ENCODE measurements at places on chromosomes 7 and 10. TPM values are rescaled to one million over a fixed set of nuclear protein-coding genes. Genes with fewer than 3 reads are reported as not detected.

DNA sequence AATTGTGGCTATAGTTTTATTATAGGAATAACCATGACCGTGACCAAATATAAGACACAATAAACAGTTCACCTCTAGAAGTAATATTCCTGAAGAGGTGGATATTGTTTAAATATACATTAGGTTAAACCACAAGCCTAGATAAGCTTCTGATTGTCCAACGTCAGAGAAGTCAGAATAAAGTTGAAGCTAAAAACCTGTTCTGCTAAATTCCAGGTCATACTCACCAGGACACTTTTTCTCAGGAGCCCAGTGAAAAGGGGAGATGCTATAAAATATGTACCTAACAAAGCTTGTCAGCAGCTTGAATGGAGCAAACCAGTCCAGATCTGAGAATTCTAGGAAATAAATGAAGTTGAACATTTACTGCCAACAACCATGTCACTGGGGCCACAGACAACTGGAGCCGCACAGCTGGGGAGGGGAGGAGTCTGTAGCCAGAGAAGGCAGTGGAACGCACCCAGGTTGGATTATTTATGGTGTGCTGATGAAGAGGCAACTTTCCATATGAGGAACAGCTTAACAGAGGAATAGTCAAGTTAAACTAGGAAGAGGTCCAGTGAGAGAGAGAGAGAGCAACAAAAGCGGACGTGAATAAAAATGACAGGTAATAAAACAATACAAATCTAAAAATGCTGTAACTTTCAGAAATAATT lies 191.1 kb downstream of the ZNF438 start:
- DNase-seq, result no peak

VAX1 gene
- total RNA-seq, result not detected

DNA sequence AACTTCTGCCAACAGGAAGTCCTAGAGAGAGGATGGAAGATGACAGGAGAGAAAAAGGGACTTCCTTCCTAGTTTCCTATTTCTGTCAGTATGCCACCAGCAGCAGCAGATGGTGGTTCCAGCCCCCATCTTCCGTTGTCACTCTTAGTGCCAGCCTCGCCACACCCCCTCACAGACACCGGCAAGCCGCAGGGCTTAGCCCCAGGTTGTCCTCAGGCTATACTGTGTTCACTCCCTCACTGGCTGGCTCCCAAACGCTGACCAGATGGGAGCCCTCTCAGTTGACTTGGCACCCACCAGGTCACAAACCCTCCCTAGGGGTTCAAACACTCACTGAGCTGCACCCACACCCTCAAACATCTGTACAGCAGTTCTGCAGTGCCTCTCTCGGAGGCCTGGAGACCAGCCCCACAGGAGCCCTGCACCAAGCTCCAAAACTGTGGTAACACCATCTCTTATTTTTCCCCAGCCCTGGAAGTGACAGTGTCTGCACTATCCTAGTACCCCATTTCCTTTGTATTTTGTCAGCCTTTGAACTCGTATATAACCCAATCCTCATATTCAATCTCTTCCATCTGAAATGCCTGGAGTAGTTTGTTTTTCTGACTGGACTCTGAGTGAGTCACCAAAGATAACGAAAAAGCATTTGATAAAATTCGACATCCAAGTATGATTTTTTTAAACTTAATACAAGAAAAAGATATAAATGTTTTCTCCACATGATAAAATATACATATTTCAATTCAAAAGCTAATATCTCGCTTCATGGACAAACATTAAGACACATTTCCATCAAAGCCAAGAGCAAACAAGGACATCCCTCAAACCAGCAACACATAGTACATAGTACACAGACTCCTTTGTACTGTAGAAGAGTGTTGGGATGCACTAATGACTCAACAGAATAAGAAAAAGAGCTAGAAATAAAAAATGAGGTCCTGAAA lies 34.5 kb downstream of the SMURF1 start:
- DNase-seq, result no peak

DNA sequence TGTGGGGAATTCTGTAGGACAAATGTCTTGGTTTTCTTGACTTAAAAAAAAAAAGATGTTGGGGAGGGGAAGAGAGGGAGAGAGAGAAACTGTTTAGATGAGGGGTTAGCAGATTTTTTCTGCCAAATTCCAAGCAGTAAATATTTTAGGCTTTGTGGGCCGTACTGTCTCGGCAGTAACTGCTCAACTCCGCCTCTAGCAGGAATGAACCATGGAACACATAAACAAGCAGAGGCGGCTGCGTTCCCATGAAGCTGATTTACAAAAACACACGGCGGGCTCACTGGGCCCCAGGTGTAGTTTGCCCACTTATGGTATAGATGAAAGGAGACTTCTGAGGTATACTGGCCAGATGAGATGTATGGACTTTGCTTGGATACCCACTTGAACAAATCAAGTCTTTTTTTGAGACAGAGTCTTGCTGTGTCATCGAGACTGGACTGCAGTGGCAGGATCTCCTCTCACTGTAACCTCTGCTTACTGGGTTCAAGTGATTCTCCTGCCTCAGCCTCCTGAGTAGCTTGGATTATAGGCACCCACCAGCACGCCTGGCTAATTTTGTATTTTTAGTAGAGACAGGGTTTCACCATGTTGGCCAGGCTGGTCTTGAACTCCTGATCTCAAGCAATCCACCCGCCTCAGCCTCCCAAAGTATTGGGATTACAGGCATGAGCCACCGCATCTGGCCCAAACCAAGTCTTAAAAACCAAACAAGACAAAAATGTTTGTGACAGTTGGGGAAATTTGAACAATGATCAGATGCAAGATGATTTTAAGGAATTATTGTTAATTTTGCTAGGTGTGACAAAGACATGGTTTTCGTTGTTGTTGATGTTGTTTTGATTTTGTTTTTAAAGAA lies 9.7 kb upstream of the ADAMTS14 start:
- no peak for DNase-seq

GRCh38 chr7:3634396-3634795 lies 333.3 kb downstream of the SDK1 start:
- no peak for DNase-seq

TMEM273 gene
- 17.9 TPM for total RNA-seq

TRIM50 gene
- not detected for total RNA-seq

MSS51 gene
- total RNA-seq, result 1.5 TPM

GRCh38 chr10:96236090-96236478 lies 35.3 kb downstream of the BLNK start:
- no peak for DNase-seq

DNA sequence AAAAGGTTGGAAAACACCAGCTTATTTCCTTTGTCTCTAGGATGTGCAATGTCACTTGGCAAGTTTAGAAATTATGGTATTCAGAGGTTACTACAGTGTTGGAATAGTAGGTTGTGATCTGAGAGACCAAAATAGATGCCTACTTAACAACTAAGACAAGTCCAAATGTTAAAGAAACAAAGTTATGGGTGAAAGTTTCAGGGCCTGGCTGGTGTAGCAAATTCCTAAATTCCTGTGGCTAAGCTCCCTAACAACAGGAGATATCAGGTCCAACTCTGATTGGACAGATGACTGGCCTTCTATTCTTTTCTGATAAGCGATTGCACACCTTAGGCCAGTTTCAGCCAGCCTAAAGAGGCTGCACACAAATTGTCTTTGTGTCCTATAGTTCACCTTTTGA lies 873.5 kb downstream of the REEP3 start:
- DNase-seq, result no peak

DNA sequence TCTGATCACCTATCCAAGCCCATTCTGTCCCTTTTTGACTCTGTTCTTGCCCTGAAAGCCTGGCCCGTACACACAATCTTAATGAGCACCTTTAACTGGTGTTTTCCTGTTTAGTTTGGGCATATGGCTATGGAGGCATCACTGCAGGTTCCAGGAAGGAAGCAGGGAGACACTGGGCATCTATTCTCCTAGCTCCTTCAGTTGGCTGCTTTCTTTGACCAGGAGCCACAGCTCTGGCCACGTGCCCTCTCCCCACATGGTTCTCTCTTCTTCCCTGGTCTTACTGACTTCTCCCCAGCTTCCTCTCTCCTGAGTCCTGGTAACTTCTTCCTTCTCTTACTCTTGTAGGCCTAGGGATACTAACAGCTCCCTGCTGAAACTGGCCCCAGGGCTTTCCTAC lies 144.4 kb downstream of the CREB5 start:
- DNase-seq, result no peak

DNA sequence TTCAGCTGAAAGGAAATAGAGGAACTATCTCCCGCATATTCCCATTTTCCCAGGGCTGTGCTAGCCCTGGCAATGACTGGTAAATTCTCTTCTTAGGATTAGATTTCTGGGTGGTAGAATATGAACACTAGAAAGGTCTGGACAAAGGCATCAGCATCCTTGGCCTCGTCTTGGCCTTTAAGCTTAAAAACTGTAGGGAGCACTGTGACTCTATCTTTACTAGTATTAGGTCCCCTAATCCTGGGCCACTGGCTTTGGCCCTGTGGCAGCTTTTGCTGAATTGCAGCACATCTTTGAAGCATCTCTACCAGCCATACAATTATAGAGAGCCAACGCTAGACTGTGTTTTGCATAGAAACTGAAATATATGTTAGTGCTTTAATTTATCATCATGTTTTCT lies 41.5 kb upstream of the EBLN1 start:
- DNase-seq, result no peak

DNA sequence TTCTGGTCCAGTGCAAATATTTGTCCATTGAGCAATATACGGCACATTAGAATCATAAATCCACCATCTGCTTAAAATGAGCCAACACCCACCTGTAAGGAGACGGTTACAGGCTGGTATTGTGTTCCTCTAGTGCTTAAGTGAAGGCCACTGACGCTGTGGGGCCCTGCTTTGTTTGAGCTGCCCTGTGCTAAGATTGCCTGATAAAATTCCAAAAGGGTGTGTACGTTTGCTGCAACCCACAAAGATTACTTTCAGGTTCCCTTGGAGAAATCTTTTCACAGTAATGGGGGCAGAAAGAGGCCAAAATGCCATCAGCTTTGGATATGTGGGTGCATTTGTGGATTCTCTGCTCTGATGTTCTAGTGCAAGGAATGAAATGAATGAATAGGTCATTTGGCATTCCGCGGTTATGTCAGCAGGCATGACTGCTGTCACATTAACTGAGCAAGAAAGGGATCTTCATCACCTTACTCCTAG lies 34.4 kb downstream of the AGR3 start:
- no peak for DNase-seq

DNA sequence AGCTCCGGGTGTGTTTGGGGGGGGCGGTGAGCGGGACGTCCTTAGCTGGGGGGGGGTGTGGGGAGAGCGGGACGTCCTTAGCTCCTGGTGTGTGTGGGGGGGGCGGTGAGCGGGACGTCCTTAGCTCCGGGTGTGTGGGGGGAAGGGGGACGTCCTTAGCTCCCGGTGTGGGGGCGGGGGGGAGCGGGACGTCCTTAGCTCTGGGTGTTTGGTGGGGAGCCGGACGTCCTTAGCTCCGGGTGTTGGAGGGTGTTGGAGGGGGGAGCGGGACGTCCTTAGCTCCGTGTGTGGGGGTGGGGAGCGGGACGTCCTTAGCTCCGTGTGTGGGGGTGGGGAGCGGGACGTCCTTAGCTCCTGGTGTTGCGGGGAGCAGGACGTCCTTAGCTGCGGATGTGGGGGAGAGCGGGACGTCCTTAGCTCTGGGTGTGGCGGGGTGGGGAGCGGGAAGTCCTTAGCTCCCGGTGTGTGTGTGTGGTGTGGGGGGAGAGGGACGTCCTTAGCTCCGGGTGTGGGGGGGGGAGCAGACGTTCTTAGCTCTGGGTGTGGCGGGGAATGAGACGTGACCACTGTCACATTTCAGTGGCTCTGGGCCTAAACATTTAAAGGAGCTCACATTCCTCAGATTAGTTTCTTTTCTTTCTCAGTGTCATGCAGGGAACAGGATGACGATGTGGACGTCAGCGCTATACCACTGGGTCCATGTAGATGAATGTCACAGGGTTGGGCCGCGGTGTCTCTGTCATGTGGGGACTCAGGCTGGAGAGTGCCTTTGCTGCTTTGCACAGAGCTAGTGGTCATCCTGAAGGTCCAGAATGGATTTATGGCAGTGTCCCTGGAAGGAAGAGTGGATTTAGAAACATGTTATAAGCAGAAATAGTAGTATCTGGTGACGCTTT lies 7.5 kb downstream of the DYNC2I1 start:
- DNase-seq, result no peak

DNA sequence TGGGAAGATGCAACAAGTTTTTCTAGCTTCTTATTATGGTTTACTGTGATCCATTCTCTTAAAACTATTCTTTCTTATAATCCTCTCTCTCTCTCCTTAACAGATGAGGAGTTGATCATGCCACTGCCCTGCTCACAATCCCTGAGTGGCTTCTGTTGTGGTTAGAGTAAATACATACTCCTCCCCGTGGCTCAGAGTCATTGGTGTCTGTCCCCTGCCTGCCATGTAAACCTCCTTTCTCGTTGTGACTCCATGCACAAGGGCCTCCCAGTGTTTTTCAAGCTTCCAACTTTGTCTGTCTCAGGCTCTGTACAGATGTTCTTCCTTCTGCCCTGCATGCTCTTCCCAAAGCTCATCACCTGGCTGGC lies 20.4 kb downstream of the CCNY start:
- DNase-seq, result no peak

DNA sequence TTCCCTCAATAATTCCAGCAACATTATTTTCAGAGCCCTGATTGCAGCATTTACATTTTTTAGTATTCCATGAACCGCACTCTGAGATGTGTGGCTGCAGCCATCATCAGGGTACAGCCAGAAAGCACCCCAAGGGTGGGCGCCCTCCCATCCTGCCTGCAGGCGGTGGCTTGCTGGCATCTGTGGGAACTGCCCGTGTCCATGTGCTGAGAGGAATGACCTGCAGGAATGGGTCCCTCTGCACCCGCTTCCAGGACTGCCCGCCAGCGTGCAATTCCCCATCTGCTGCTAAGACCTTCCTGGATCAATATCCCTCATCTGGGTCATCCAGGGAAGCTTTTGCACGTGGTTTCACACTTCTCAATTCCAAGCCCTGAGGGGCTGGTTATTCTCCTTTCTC lies 32.8 kb upstream of the NUB1 start:
- DNase-seq, result no peak

DNA sequence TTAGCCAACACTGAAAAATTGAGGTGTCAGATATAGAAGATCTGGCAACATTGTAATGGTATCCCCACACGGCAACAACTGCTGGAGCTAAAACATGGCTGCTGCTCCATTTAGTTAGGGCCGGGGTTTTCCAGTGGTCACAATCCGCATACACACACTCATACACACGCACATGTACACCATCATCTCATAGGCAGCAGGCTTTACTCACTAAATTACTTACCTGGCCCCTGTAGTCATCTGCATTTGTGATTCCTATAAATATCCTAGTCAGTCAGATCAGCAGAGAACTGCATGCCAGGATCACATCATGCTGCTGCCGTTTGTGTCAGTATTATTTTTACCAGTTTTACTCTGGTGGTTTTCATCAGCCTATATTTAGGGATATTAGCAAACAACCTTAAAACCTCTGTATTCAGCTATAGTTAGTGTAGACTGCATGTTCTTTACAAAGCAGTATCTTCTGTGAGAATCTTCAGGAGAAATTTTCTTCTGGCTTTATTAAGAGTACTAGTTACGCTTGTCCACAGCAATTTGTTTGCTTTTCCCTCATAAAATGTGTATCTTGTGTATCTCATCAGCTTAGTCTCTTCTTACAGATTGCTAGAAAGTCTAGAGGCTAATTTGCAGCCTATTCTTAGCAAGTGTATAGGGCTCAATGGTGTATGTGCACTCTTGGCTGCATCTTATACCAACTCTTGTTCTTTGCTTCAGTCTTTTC lies 38.3 kb upstream of the PTPN12 start:
- no peak for DNase-seq

ZNF853 gene
- 14.0 TPM for total RNA-seq

GRCh38 chr7:70787286-70787685 lies 344.7 kb upstream of the GALNT17 start:
- DNase-seq, result no peak

GRCh38 chr10:128080641-128081040 lies 45.6 kb downstream of the MKI67 start:
- no peak for DNase-seq

Data from vagina (tissue), 2 donors.